Stimulated activated CD8-positive, alpha-beta memory T cell treated with anti-CD3 and anti-CD28 coated beads, Interleukin-4, amount 100 ng/mL, for 1 hour (primary cell): ENCODE measurements at places on chromosomes 16 and 17.

DNA sequence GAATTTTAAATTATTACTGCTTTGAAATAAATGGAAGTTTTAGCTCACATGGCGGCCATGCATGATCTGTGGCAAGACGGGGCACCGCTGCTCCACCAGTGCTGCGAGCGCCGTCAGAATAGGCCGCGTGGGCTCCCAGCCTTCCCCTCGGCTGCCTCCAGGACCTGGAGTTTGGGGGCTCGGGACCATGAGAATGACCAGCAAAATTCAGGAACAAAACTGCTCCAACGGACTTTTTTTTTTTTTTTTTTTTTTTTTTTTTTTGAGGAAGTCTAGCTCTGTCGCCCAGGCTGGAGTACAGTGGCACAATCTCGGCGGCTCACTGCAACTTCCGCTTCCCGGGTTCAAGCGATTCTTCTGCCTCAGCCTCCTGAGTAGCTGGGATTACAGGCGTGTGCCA lies 38.3 kb upstream of the AKAP1 start:
- DNase-seq: no peak

DNA sequence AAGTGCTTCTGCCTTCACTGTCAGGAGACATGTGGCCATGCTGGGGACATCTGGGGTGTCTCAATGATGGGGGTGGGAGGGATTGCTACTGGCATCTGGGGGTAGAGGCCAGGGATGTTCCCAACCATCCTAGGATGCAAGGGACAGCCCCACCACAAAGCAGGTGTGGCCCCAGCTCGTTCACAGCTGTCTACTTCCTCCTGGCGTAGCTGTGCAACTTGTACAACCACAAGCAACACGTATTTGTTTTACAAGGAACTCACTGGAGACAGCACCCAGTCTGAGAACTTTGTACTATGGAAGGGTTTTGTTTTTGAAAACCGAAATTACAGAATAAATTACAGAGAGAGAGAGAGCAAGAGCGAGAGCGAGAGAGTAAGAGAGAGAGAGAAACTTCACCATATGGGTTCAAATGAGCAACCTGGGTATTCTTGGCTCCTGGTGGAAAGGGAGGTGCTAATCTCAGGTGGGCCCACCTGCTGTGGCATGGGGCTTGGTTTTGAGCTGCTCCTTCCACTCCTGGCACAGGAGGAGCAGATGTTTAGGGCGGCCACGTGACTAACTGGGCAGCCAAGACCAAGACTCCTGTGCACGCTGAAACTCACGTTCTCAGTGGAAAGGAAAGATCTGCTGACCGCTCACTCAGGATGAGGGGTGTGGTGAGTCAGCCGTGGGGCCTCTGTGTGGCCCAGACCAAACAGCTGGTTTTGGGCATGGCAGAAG lies 17.5 kb upstream of the TNFRSF13B start:
- no peak for DNase-seq

GRCh38 chr17:56699186-56699894 lies 105.8 kb downstream of the NOG start:
- DNase-seq: no peak

DNA sequence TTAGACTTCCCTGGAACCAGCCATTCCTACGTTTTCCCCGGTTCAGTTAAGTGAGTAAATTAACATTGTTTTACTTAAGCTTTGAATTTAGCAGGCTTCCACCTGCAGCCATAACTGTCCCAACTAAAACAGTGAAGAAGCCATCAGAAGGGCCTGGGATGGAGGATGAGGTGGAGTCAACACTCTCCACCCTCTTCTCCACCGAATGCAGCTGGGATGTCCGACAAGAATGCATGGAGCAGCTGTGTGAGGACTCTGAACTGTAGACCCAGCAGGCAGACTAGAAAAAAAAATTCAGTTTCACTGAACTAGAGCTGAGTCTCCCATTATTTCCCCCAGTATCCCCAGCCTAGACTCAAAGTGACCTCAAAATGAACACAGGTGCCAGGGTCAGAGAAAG lies 114.8 kb downstream of the C16orf95 start:
- no peak for DNase-seq

DNA sequence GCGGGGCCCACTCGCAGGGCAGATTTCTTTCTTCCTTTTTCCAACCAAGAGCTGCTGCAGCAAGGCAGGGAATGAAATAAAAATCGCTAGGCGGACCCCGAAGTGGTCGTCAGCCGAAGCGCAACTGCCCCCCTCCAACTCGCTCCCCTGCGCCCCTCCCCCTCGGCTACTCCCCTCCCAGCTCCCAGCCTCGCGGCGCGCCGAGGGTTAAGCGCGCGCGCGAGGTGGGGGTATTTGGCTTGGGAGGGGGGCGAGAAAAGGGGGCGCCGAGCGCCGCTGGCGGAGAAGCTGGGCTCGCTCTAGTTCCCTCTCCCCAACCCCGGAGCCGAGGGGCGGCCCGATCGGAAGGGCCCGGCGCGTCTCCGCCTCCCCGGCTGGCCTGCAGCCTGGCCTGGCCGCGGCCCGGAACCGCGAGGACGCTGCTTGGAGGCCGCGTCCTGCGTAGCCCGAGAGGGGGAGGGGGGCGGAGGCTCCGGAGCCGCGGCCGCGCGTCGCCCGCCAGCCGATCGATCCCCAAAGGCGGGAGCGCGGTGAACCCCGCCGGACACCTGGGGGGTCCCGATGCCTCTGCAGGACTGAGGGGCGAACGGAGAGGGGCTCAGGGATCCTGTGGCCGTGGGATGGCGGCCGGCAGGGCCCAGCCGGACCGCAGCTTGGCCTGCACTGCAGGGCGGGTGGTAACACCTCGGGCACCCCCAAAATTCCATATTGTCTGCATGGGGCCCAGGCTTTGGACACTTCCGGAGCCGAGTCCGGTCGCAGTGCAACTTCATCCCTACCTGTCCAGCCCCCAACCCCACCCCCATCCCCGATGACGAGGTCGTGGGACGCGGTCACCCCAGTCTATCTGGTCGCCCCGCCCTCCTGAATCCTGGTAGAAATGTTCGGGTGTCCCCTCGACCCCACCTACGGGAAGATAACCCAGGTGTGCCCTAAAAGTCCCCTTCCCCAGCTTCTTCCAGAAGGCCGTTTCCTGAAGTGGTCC lies 4.9 kb upstream of the CBX4 start:
- no peak for DNase-seq

DNA sequence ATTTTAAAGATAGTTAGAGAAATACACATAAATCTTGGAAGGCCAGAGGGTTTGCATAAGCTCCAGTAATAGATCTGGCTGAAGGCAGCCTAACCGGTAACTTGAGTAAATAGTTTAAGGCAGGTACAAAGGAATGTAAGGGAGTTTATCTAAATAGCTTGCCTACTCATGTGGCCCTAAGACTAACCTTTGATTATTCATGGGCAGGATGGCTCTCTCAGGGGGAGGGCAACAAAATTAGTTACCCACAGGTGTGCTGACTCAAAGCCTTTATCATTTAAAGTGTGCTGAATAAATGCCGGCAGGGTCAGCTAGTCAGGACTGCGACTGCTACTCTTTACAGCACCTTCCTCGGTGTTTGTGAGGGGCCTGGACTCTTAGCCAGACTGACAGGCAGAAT lies 761.3 kb upstream of the KIF2B start:
- no peak for DNase-seq

GRCh38 chr16:74721716-74722115 lies 21.1 kb upstream of the MLKL start:
- DNase-seq: no peak
